ENCODE measurements at places on chromosomes 5 and 9.

DNA sequence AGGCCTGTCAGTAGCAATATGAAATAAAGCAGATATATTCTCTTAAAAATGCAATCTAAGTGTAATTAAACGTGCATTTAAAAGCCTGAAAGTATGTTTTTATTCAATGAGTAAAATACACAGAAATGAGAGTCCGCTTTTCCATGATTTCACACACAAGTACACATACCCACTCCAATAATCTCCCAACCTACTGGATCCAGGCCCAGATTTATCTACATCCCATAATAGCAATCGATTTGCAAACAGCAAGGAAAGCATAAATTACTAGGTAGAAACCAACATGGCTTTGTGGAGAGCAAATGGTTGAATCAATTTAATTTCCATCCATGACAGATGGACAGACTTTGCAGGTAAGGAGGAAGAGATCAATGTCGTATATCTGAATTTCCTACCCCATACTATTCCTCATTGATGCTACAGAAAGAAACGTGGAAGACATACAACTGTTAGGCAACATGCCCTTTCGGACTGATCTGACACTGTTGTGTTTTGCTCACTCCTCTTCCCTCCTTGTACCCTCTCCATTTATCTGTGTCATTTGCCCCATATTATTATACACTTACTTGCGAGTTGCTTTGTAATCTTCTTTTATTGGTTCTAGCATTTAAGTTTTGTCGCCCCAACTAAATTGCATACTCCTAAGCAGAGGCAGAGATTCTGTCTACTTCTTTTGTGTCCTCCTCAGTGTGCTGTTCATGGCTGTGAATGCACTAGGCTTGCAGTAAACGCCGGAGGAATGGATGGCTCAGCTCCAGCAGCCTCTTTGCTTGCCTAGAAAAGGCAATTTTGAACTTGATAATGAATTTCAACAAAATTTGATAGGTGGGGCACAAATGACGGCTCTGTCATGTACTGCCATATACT is 133.6 kb downstream of the NFIB start:
- no peak for DNase-seq

DNA sequence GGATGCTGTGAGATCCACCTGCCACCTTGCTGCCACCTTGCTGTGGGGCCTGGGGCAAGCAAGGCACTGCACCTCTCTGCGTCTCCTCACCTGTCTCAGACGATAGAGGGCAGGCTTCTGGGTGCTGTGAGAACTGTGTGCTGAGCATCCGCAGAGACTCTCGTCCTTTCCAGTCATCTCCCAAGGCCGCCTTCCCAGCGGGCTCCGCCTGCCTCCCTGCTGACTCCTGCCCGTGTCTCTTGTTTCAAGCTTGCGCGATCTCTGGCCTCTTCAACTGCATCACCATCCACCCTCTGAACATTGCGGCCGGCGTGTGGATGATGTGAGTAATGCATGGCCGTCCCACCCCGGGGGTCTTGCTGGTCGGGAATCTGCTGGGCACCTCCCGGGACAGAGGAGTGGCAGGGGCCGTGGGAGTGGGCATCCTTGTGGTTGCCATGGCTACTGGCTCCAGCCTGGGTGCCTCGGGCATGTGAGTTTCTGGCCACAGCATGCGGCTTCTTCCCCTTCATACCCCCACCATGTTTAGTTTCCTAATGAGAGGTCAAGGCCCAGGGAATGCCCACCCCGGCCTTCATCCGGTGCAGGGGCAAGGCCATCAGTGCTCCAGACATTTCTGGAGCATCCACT is 3.6 kb downstream of the CACFD1 start:
- no peak for DNase-seq

GRCh38 chr5:86542532-86542931 is 75.2 kb upstream of the COX7C start:
- DNase-seq = no peak

- DNase-seq = peak; percentile 76
Observed at GRCh38 chr5:58407042-58407719, 52.7 kb downstream of the PLK2 start.

Measured in AG08395 (cell line).